ENCODE measurements at places on chromosomes 13 and 19. TPM values are rescaled to one million over a fixed set of nuclear protein-coding genes. Genes with fewer than 3 reads are reported as not detected.

DNA sequence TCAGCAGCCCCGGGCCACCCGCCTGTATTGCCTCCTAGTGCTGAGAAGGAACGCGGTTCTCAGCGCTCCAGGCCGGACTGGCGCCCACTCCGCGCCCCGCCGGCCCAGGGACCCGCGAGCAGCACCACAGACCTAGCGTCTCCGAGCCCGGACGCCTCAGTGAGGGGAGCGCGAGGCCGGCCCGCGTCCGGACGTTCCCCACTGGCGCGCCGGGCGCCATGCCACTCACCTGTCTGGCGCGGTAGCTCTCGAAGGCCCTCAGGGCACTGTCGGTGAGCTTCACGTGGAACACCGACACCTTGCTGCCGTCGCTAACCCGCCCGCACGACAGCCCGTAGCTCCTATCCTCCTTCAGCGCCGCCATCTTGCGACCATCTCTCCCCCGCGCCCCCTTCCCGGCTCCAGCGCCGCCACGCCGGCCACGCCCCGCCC is at the start of gene ELL:
Gene ELL, minus strand, starts transcription at position 379 of the 432 bp plus-strand sequence. Its CDS starts 15 bp downstream, at position 364.
- peak within 1 kb of the TSS; percentile 99 for H3K4me3 ChIP-seq
- peak within 1 kb of the TSS; percentile 99 for H3K27ac ChIP-seq
- no peaks in the 10 kb centered on the region for H3K36me3 ChIP-seq
- no peak for DNase-seq
- H3K4me1 ChIP-seq: peaks cover 39% of the 10 kb centered on the region
- H3K27me3 ChIP-seq: no peaks in the 10 kb centered on the region

The PGLYRP1 gene
- total RNA-seq: 13.4 TPM

- H3K27ac ChIP-seq: no peak overlapping the region
- H3K27me3 ChIP-seq: no peaks in the 10 kb centered on the region
- no peaks in the 10 kb centered on the region for H3K36me3 ChIP-seq
- no peaks in the 10 kb centered on the region for H3K4me1 ChIP-seq
- DNase-seq: no peak
These were observed 1750.4 kb downstream of the PCDH9 start for GRCh38 chr13:65479692-65480091.

The KLK10 gene
- not detected for total RNA-seq
